Common myeloid progenitor, CD34-positive (primary cell): ENCODE measurements at places on chromosomes 12 and 14.

DNA sequence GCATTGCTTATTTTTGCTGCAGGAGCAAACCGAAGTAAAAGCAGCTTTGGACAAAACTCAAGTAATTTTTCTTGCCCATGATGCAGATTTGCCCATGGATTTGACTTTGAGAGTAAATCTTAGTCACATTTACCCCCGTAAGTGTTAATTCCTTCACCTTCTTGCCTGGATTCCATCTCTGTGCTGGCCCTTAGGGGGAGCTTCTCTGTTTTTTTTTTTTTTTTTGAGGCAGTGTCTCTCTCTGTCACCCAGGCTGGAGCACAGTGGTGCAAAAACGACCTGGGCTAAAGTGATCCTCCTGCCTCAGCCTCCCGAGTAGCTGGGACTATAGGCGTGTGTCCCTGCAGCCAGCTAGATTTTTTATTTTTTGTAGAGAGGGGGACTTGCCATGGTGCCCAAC is 210.2 kb downstream of the FUT8 start:
- DNase-seq = no peak

DNA sequence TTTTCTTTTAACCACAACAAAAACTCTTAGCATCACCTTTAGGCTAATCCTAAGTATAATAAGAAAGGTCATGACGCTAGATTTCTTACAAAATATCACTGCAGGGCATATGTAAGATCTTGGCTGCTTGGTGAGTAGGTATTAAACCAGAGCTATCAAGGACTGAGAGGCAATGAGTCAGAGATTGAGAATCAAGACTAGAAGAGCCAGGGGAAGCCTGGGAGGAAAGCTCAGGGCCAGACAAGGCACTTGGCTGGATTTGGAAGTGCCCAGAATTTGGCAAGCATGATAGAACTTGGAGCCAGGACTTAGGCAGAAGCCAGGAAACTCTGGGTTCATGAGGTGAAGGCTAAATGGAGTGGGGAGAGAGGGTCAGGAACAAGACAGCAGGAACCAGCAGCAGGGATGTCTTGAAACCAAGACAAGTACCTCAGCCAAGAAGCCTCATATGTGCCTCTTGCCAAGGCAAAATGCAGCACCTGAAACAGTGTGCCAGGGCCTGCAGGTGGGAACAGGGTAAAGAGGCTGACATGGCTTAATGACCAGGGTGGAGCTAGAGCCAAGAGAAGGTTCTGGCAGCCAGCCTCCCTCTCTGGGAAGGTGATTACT is 49.9 kb downstream of the PTHLH start:
- no peak for DNase-seq

- no peak for DNase-seq
Observed at GRCh38 chr12:125023065-125023464, 29.6 kb downstream of the BRI3BP start.

GRCh38 chr14:96876747-96877146 is 79.6 kb downstream of the VRK1 start:
- DNase-seq = no peak

- no peak for DNase-seq
Observed at GRCh38 chr14:78162202-78162601, 8.0 kb upstream of the NRXN3 start.

- DNase-seq = no peak
Observed at GRCh38 chr12:120536064-120536791, 2.1 kb downstream of the RNF10 start.

DNA sequence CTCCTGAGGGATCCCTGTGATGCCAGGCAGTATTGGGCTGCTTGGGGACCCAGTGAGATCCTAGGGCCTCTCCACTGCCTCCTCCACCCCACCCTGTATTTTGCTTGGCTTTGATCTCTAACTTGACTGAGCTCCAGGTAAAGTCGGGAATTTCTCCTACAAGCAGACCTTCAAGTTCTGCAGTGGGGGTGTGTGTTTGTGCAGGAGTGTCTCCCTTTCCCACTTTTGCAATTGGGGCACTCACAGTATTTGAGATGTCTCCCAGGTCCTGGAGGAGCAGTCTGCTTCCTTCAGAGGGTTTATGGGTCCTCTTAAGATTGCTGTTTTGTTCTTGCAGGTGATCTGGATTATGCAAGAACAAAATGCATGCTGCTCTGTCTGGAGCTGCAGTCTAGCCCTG is 68.9 kb downstream of the ALG10B start:
- no peak for DNase-seq

DNA sequence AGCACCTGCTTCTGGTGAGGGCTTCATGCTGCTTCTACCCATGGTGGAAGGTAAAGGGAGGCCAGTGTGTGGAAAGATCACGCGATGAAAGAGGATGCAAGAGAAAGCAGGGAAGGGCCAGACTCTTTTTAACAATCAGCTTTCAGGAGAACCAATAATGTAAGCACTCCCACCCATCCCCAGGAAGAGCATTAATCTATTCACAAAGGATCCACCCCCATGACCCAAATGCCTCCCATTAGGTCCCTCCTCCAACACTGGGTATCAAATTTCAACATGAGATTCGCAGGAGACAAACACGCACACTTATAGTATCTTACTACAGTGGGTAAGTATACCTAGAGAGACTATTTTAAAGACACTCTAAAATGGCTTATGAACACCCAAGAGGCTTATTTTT is 80.5 kb upstream of the TMCC3 start:
- no peak for DNase-seq

- DNase-seq = no peak
Observed at GRCh38 chr12:51898506-51898905, 8.8 kb upstream of the ACVRL1 start.

DNA sequence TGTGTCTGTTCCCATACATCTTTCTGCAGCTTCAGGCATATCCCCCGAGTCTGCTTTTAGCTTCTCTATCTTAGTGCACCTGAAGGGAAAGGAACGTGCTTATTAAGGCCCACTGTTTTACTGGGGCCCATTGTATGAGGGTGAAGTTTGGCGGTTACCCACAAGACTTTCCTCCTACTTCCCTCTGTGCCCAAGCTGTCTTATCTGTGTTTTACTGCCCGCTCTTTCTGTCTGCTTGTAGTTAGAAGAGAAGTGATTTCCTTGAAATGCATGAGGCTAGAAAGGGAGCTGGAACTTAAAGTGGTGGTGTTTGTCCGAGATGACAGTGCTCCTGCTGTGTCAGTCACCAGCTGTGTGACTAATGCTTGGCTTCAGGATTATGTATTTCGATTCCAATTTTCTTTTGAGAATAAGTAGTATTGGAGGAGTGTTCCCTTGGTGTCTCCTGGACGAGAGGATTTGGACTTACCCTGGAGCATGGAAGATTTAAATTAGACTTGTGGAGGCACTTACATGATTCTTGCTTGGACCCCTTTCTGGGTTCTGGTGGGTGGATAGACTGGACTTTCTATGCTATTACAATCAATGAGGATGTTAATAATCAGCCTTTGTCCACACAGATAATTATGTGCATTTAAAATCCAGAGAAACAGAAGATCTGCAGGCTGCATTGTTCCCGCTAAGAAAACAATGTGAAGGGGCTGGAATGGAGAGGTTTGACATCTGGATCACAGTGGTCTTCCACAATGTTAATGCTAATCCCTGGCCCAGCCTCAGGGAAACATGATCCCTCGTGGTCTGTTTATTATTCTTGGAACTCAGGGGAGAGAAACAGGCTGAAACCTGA is 13.9 kb upstream of the KRT86 start:
- peak; percentile 92 for DNase-seq

- no peak for DNase-seq
Observed at GRCh38 chr12:2540535-2540941, 254.2 kb upstream of the FKBP4 start.

GRCh38 chr14:20427231-20428009 is 8.5 kb downstream of the KLHL33 start:
- DNase-seq = peak; percentile 77

- DNase-seq = no peak
Observed at GRCh38 chr12:30959110-30959710, 32.7 kb downstream of the TSPAN11 start.

GRCh38 chr12:105798256-105798845 is 340.4 kb downstream of the NUAK1 start:
- no peak for DNase-seq

DNA sequence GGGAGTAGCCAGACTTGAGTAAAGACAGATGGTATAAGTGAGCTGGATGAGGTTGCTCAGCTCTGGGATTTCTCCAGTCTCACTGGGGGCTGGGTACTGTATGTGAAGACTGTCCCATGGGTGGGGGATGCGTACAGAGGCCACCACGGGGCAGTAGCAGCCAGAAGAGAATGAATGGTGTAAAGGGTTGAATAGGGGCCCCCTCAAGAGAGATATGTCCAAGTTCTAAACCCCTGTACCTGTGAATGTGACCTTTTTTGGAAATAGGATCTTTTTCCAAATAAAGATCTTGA is 21.8 kb upstream of the BCDIN3D start:
- DNase-seq = no peak

DNA sequence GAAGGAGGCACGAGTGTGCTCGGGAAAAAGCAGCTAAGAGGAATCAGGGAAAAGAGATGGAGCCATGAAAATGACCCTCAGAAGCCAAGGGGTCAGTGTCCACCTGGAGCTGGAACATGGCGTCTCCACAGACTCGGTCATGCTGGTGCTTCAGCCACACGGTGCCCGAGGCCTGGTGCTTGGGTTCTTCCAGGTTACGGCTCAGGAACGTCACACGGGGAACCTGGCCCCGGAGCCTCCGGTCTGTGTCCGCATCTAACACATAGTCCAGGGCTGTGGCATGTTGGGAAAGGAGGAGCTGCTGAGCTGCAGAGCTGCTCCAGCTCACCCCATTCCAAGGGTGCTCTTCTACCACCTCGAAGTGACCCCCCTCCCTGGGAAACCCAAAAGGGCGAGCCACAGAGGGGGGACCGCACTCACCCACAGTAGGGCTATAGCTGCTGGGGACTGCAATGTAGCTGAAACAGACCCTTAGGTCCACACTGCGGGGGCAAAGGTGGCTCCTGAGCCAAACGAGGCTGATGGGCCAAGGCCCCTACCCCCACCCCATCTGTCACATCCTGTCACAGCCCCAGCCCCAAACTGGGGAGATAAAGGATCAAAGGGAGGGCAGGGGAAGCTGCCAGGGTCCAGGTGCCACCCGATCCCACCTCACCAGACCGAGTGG is 10.8 kb downstream of the ITGA7 start:
- no peak for DNase-seq

DNA sequence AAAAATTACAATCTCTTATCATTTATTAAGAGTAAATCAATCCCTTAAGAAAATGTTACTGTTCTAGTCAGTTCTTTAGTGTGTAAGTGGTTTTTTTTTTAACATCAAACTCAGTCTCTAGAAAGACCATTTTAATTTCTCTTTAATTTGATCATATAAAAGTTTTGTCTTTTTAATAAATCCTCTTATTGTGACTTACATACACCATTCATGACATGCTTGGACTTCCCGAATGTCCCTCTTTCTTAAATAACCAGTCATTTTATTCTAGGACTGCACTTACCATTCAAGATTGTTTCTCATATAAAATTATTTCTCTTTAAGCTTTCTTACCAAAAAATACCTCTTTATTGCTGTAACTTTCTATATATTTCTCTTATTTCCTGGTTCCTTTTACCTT is 60.8 kb upstream of the EVL start:
- no peak for DNase-seq

- no peak for DNase-seq
Observed at GRCh38 chr12:12194206-12194605, 72.6 kb downstream of the LRP6 start.

DNA sequence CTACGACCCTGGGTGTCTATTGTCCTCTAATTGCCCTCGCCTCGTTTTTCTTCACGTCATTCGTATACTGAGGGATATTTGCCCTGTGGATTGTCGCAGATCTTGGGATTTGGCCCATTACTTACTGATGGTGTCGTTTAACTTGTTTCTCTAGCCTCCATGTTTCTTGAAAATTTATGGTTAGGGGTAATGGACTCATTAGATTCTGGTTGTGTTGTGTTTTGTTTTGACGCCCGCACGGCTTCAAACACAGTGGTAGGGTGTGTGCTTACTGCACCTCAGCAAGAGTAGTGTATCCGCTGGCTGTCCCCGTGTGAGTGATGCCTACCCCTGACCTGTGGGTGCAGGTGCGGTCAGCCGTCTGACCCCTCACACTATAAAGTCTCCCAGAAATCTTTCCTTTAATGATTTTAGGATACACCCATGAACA is 874 bp upstream of the RNU6-8 start:
- peak; percentile 52 for DNase-seq

DNA sequence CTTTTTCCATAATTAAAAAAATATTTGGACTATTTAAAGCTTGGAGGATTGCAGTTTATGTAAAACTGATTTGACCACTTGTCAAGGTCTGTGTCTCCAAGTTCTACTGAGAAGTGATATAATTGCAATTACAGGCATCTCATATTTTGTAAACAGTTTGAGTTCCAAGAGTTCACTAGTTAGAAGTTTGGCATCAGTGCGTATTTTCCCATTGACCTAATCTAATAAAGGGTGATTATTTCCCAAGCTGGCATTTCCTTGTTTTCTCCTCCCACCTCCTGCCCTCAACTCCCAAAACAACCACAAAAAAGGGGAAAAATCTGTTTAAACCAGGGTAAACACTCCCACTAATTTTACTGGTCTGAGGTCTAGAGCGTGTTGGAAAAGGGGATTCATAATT is 3.0 kb upstream of the MYF6 start:
- no peak for DNase-seq

DNA sequence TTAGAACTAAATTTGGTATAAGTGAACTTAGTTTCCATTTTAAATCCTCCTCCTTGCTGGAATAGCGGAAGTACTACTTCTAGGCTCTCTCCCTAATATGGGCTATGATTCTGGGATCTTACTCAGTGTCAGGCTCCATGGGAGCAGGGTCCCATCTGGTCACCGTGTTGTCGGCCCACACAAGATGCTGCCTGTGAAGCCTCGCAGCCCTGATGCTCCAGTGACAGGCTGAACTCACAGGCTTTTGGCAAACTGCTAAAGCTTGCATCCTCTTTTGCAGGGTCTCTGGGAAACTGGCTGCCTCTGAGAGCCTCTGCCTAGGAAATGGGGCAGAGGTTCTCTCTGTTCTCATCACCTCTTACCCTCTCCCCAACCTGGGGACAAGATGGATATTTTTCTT is 88.4 kb downstream of the RPAP3 start:
- no peak for DNase-seq

GRCh38 chr14:74882103-74882920 is 596 bp downstream of the DLST start:
- peak; percentile 69 for DNase-seq

- DNase-seq = no peak
Observed at GRCh38 chr12:72432037-72432604, 160.0 kb downstream of the TRHDE start.

DNA sequence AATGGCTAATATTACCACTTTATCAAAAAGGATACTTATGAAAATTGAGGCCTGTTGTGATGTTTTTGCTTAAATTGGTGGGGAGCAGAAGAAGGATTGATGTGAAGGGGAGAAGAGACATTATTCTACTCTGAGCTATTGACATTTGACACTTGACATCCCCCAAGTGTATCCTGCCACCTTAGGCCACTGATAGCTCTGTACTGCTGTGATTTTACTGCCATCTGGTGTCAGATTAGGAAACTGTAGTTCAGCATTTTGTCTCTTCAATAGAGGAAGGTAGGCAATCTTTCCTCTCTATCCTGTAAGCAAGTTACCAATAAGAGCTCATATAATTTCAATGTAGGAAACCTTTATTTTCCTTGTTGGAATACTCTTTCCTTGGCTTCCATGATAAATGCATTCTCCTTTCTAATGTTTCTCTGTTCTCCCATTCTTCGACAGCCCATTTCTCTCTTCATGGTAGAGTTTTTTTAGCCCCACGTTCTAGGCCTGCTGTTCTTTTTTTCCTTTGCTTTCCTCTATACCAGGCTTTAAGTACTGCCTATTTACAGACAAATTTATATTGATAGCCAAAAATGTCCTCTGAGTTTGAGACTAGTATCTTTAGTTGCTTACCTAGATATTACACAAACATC is 46.3 kb downstream of the PPHLN1 start:
- peak; percentile 81 for DNase-seq

- no peak for DNase-seq
Observed at GRCh38 chr14:75312341-75312740, 33.7 kb downstream of the FOS start.
